ELR (cell line): ENCODE measurements at places on chromosomes 4 and X.

GRCh38 chrX:80667967-80668366 lies 141.7 kb downstream of the BRWD3 start:
- no peak for DNase-seq

DNA sequence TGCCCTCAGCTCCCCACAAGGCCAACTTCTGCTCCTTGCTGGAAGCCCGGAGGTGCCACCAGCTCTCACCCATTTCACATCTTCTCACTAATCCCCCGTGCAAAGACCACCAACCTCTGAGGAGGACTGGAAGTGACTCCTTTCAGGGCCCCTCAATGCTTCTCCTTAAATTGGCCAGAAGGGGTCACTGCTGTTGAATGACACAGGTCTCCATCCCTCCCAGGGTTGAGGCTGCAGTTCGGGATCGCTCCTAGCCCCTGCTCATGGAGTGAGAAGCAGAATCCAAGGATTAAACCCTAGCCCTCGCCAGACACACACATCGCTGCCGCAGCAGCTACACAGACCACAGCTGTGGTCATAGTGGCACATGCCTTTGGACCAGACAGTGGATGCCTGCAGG lies 279.5 kb upstream of the TAPT1 start:
- peak; percentile 26 for DNase-seq

DNA sequence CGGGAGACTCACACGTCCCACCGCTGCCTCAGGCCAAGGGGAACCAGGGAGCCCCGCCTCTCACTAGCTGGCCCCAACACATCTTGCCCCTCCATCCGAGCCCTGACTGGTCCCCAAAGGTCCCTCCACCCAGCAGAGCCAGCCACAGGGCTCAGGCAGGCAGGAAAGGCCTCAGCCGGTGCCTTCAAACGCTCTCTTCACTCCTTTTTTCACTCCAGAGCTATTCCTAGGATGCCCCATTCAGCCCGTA lies 1.5 kb upstream of the ARHGAP4 start:
- DNase-seq = no peak

GRCh38 chr4:31051151-31051550 lies 331.0 kb downstream of the PCDH7 start:
- DNase-seq = no peak

DNA sequence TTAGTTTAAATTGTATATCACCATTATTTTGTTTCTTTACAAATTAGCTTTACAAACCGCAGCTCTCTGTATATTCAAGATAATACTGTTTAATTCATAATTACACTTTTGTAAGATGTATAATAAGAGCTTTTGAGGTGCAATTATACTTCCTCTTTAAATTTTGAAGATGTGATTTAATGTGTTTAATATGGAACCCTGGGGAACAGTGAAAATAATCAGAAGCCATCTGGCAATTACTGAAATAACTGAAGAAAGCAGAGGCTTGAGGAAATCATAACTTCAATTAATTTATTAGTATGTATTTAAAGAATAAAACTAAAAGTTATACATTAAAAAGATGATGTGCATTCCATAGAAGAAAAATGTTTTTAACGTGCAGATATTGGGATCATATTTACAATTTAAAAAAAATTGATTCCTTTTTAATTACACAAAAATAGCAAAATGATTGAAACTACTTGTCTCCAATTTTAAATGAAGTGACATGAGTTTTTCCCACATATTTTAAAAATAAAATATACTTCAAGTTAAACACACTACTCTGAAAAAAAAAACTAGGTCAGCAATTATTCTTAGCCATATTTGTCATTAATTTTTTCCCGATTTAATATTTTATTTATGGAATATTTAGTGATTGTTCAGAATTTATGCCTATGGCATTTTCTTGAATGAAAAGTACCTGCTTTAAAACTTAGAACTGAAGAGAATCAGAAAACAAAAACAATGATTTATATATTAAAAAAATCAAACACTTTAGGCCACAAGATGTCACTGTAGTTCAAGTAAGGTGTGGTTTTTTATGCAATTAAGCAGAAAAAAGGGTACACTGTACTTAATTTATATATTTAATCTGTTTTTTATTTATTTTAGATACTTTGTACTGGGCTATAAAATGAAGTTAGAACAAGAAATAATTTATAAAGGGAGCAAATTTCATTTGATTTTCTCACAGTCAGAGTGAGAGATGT lies 942.7 kb upstream of the NDST4 start:
- peak; percentile 24 for DNase-seq

DNA sequence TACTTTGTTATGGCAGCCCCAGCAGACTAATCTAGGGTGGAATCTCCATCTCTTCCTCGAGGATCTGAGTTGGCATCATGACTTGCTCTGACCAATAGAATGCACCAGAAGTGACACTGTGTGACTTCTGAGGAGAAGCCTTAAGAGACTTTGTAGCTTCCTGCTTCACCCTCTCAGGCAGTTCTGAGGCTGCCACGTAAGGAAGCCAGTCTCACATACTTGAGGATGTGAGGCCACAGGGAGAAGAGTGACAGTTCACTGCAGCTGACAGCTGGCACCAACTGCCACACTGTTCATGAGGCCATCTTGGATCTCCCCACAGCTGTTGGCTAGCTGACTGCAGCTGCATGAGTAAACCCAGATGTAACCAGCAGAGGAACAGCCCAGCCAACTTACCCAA lies 29.3 kb upstream of the BCOR start:
- peak; percentile 26 for DNase-seq

GRCh38 chrX:6505960-6506359 lies 29.0 kb downstream of the VCX3A start:
- no peak for DNase-seq
